ENCODE measurements at places on chromosomes 11 and 22. TPM values are rescaled to one million over a fixed set of nuclear protein-coding genes. Genes with fewer than 3 reads are reported as not detected.

The DKK3 gene
- not detected for total RNA-seq

The GRM5 gene
- not detected for total RNA-seq

The PITPNM1 gene
- total RNA-seq, result 56.4 TPM

The CHST1 gene
- total RNA-seq, result not detected

The SLC35F2 gene
- 28.4 TPM for total RNA-seq

The OLFML1 gene
- not detected for total RNA-seq

The TRIM49C gene
- not detected for total RNA-seq

The KAT5 gene
- total RNA-seq, result 65.0 TPM

The UCP3 gene
- 1.1 TPM for total RNA-seq

The RIC3 gene
- 9.4 TPM for total RNA-seq

The MMP11 gene
- 0.64 TPM for total RNA-seq

The OR52H1 gene
- total RNA-seq, result not detected

The KRTAP5-8 gene
- total RNA-seq, result not detected

The YPEL1 gene
- 0.60 TPM for total RNA-seq

The SAA4 gene
- total RNA-seq, result not detected

The MS4A15 gene
- total RNA-seq, result not detected

The SMPD1 gene
- total RNA-seq, result 12.9 TPM

The TTC28 gene
- 1.9 TPM for total RNA-seq

The SLC17A6 gene
- not detected for total RNA-seq

The APOL1 gene
- 17.6 TPM for total RNA-seq

The BATF2 gene
- total RNA-seq, result 0.08 TPM

The MUC5AC gene
- not detected for total RNA-seq

The ZNF280A gene
- total RNA-seq, result not detected

The KDM4D gene
- total RNA-seq, result 2.8 TPM

The HBG2 gene
- total RNA-seq, result not detected

The TOP3B gene
- total RNA-seq, result 36.7 TPM

The OR11H1 gene
- not detected for total RNA-seq

The ACRV1 gene
- total RNA-seq, result not detected

The CRACR2B gene
- 0.76 TPM for total RNA-seq

The C11orf65 gene
- total RNA-seq, result 1.4 TPM

The CATSPER1 gene
- total RNA-seq, result not detected

The RCOR2 gene
- total RNA-seq, result 0.82 TPM

The GGTLC3 gene
- total RNA-seq, result not detected

The OR51I1 gene
- total RNA-seq, result not detected

All from activated naive CD8-positive, alpha-beta T cell treated with anti-CD3 and anti-CD28 coated beads for 36 hours (primary cell).